ENCODE measurements at places on chromosomes 3 and 15.

DNA sequence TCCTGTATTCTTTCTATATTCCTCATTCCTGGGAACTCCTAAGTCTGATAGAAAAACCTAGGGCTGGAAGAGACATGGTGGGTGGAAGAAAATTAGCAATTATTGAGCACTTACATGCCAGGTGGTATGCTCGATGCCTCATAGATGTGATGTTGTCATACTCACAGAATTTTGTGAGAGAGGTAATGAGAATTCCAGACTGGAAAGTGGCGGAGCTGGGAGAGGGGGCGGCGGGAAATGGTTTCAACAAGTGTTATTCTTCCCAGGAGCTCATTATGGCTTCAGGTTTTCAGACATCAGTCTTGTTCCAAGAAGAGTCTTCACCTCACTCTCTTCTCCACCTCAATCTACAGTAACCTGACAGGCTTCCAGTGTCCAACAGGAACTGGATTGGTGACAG, 16.2 kb downstream of the TIMP4 start:
- no peak for DNase-seq

GRCh38 chr15:38814891-38815290, 250.3 kb upstream of the RASGRP1 start:
- DNase-seq: no peak

DNA sequence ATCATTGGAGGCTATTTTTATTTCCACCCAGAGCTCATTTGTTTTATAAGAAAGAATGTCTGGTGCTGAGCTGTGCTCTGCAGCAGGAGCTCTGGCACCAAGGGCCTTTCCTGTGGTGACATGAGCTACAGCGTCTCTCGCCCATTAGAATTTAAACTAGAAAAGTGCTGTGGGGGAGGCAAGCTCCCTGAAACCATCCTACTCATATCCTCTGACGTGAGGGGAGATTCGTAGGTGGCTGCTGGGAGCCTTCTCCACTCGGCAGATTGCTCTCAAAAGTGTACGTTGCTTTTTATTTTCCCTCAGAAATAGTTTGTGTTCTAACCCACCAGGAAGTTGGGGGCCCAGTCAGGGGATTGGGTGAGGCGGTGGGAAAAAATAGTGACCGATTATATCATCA, 76.3 kb upstream of the ARHGEF3 start:
- DNase-seq: no peak

DNA sequence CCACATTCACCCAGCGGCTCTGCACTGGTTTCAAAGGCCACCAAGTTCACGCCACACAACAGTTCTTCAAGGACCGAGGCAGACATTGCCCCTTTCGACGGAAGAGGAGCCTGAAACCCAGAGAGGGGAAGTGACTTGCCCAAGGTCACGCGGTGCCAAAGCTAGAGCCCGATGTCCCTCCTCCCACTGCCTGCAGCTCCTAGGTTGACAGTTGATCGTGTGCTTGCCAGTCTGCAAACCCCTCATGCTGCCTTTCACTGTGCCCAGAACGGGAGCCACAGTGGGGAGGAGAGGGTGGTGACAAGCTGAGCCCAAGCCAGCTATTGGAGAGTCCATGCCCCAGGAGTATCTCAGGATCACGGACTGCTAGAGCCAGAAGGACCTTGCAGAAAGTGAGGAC, 230.9 kb downstream of the XXYLT1 start:
- DNase-seq: no peak

DNA sequence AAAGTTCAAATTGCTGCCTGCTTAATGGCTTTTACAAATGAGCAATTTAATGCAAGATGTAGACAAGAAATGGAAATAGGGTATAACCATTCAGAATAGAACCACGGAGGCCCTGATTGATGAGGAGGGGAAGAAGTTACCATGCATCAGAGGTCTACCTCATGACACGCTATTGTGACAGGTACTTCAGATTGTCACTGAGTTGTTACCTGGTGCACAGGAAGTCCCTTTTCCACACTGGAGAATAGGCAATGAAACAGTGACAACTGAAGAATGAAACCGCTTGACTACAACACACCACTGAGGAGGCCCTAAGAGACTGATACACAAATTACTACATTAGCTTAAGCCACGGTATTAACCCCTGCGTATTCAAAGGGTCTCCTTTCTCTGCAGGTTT, 251.2 kb downstream of the RYR3 start:
- no peak for DNase-seq

DNA sequence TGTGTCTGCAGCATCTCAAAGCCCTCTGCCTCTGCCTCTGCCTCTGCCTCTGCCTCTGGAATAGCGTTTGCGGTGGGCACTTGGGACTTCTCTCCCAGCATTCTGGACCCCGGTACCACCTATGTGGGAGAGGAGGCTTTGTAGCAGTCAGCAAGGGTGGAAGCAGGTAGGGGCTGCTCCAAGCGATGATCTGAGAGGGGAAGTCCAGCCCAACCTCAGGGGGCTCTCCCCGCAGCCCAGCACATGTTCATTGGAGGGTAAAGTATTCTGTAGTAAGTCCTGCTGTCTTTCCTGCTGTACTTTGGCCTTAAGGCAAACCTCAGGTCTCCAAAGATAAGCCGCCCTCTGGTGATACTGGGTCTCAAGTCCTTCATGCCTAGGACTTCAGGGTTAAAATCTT, 68.6 kb downstream of the FAM174B start:
- no peak for DNase-seq

- no peak for DNase-seq
Measured at GRCh38 chr15:80202641-80203360, 49.2 kb downstream of the CTXND1 start.

GRCh38 chr3:151732861-151733260, 866 bp upstream of the AADACL2 start:
- no peak for DNase-seq

- DNase-seq: no peak
Measured at GRCh38 chr15:59686389-59686788, 2.7 kb downstream of the BNIP2 start.

- DNase-seq: no peak
Measured at GRCh38 chr3:14524311-14524711, 15.8 kb downstream of the GRIP2 start.

DNA sequence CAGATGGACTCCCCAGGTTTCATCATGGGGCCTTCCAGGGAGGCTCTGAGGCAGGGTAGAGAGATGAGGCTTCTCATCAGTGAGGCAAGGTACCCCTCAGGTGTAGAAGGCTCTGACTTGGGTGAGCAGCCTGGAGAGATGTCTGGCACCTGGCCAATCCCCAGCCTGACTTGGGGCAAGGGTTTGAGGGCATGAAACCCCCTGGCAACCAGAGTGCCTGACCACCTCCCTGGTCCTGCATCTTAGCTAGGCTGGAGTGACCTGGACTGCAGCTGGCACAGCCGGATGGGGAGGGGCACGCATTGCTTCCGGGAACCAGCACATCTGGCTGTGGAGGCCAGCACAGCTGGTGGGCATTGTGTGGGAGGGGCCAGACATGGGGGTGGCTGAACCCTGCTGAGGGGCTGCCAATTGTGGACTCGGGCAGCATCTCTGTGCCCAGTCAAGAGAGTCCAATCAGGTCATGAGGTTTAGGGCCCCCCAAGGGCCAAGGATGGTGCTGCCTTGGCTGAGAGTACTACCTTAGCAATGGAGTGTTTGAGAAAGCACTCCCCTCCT, 1.9 kb downstream of the ZBTB47 start:
- no peak for DNase-seq

DNA sequence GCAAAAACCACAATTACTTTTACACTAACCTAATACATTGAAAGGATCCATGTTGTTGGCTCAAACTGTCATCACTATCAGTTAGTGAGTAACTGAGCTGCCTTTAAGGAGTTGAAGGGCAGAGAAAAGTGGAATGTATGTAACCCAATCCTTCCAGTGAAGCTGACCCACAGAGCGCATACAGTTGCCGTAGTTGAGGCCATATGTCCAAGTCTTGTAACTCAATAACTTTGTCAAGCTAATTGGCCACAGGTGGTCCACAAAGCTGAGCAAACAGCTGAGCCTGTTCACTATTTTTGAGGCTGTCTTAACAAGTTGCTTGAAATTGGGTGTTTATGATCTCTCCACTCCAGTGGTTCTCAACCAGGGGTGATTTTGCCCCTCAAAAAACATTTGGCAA, 169.0 kb upstream of the SLC24A5 start:
- no peak for DNase-seq

GRCh38 chr3:43726521-43726920, 35.8 kb downstream of the ABHD5 start:
- no peak for DNase-seq

- peak; percentile 10 for DNase-seq
Measured at GRCh38 chr15:68550498-68551295, 28.1 kb upstream of the CORO2B start.

- no peak for DNase-seq
Measured at GRCh38 chr3:144816323-144816722, 844.7 kb downstream of the DIPK2A start.

DNA sequence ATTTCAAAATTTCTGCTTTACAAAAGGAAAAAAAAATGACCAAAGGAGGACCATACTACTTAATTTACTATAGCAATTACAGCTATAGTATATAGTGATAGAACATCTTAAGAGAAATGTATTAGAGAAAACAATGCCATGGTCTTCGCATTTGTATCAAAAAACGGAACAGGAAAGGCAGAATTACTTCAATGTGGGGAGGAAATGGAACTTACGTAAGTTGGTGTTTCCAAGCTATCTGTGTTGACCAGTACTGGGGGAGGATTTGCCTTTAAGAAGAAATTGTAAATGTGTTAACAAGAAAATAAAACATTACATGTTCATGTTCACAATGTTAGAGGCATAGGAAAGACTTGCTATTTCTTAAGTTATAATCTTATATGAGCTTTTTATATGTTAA, 119.9 kb upstream of the MELTF start:
- no peak for DNase-seq

DNA sequence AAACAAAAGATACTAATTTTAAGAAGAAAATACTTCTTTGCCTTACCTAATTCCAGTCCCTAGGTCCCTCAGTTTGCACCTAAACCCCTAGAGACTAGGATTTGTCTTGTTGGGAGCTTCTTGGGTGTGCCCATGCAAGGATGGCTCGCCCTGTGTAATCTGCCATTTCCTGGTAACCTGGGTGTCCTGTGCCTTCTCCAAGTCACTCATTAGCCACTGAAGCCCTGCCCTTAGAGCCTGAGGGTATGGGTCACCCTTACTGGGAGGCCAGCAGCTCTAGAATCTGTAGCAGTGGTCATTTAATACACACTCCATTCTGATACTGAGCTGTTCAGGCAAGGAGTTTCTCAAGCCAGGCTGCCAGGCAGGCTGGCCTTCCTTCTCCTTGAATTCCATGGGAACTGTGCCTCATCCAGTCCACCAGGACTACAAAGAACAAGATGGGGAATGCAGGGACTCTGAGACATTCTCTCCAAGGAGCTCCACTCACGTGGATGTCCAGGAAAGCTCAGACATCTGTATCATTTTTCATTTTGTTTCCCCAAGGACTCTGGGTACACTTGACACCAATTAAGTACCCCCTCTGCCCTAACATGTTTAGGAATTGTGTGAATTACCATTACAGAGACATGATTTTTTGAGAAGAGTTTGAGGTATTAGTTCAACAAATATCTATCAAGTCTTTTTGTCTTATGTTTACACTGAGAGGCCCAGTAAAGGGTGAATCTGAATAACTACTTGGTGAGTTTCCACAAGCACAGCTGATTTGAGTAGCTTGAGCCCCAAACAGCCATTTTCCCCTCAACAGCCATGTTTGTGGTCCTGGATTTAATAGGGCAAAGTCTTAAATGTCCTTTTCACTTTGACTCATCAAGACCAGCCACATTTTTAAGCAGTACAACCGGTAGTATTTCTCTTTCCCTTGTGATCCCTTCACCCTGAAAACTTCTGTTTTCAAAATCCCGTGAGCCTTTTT, 52.6 kb downstream of the ARNT2 start:
- DNase-seq: no peak

DNA sequence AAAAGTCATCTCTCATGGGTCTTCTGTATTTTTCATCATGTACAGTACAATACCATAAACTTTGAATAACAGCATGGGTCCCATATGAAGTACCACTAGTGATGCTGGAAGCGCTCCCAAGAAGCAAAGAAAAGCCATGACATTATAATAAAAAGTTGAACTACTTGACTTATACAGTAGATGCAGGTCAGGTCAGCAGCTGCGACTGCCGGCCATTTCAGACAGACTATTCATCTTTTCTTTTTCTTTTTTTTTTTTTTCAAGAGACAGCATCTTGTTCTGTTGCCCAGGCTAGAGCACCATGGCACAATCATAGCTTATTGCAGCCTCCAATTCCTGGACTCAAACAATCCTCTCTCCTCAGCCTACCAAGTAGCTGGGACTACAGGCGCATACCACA, 10.2 kb downstream of the RAF1 start:
- no peak for DNase-seq

DNA sequence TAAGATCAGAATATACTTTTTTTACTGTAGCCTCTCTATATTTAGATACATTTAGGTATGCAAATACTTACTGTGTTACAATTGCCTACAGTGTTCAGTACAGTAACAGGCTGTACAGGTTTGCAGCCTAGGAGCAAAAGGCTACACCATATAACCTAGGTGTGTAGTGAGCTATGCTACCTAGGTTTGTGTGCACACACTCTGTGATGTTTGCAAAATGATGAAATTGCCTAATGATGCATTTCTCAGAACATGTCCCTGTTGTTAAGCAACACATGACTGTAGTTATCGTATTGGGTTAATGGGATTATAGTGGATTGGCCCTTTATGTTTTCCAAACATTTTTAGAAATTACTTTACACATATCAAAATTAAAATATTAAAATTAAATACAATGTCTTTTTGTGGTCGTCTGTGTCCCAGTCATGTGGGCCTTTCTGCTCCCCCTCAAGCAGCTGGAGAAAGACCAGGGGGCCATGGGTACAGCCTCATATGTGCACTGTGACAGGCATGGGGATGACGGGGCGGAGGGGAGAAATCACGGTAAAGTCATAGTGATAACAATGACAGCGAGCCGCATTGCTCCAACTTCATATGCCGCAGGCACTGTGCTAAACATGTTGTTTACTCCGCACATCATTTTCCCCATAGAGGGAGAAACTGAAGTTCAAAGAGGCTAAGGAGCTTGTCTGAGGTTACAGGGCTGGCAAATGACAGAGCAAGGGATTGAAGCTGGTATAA, 27.4 kb upstream of the PLA2G4E start:
- DNase-seq: no peak

DNA sequence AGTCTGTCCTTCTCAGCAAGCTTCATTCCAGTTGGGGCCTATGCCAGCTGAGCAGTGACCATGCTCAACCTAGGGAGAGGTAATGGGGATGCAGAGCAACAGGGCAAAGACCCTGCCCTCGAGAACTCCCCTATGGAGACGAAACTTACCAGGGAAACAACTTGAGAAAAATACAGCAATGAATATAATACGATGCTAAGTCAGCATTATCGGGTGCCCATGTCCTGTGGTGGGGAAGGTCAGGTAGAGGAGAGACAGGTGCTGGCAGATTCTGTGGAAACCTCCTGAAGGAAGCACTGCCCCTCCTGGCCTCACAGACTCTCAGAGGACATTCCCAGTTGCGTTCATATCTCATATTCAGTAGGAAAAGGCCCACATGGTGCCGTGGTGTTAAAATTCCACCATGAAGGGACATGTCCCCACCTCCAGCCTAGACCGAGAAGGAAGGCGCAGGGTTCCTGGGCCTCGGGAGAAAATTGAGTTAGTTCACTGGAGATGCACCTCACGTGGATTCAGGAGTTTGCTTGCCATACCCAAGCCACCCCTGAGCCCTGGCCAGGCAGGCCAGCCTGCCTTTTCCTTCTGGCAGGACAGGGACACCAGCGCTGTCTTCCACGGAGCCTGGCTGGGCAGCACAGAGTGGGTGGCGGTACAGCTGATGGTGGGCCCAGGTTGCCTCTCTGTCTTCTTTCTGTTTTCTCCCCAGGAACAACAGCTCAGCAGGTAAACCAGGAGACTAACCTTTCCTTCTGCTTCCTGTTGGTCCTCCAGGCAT, 62.4 kb downstream of the BOC start:
- DNase-seq: no peak
